ENCODE measurements at places on chromosomes 4 and X. TPM values are rescaled to one million over a fixed set of nuclear protein-coding genes. Genes with fewer than 3 reads are reported as not detected.

DSPP gene
- total RNA-seq, result not detected

AVPR2 gene
- 3.0 TPM for total RNA-seq

RBM46 gene
- total RNA-seq, result not detected

PABPC4L gene
- total RNA-seq, result 0.98 TPM

TRPC3 gene
- total RNA-seq, result 2.1 TPM

PDLIM5 gene
- total RNA-seq, result 82.8 TPM
